ENCODE measurements at places on chromosomes 13 and 19.

DNA sequence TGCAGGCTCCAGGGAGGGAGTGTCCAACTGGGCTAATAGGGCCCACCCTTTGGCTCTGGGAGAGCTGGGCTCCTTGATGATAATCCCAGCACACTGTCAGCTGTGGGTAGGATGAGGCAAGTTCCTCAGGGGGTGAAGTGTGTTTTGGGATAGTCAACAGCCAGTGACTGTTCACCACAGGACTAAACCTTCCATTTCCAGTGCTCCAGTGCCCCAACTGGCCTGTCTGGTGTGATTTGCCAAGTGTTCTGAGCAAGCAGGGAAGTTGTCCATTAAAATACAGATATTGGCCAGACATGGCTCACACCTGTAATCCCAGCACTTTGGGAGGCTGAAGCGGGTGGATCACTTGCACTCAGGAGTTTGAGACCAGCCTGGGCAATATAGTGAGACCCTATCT is 150.9 kb downstream of the TM9SF2 start:
- DNase-seq = no peak

DNA sequence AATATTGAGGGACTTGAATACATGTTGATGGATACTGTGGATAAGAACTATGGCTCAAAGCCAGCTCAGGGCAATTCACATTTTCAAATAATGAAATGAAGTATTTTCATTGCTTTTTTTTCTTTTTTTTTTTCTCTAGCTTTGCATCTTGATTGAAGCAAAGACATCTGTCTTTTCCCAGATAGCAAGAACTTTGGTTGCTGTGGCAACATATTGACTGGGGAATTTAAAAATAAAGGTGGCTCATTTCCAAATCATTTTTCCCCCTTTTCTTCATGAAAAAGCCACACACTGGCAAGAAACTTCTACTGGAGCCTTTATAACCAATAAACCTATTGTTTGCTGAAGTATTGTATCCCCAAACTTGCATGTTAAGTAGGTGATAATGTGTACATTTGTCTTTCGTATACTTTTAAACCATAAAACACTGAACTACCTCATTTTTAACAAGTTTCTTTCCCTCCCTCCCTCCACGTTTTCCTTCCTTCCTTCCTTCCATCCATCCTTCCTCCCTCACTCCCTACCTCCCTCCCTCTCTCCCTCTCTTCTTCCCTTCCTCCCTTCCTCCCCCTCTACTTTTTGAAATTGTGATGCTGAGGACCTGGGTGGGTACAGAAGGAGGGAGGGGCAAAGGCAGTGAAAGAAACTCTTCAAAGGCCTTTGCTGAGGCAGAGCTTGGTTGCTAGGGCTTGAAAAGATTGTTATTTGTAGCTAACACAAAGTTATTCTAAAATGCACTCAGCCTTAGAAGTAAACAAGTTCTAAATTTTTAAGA is 343.5 kb upstream of the SPRY2 start:
- DNase-seq = no peak

DNA sequence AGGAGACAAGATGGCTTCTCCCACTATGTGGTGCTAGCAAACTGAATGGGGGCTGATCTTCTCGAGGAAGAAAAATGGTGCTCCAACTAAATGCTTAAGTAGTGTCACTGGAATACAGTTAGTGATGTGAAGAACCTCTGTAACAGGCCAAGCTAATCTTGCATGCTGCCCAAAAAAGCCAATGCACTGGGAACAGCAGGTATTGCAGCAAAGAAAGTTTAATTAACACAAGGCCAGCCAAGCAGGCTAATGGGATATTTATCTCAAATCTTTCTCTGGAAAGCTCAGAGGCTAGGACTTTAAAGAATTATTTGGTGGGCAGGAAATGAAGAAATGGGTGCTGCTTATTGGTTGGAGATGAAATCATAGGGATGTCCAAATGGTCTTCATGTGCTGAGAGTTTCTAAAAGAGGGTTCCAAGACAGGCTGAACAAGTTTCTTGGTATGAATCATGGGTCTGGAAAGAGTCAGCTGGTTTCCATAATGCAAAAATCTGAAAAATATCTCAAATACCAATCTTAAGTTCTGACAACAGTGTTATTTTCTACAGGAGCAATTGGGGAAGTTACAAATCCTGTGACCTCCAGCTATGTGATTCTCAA is 1550.5 kb downstream of the SLITRK5 start:
- DNase-seq = no peak

- DNase-seq = no peak
These were observed 5.2 kb downstream of the FAAP24 start for GRCh38 chr19:32977280-32977679.

DNA sequence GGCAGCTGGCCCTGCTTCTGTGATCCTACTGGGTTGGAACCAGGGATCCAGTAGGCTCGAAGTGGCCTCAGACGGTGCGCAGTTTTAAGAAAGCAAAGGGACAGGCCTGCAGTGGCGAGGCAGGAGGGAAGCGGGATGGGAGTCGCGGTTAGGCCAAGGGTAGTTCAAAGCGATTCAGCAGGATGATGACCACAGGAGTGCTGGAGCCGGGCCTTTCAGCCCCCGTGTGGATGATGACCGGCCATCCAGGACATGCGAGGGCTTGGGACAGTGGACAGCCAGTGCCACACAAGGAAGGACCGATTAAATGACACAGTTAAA is 854 bp downstream of the RNASEH2B start:
- DNase-seq = no peak

DNA sequence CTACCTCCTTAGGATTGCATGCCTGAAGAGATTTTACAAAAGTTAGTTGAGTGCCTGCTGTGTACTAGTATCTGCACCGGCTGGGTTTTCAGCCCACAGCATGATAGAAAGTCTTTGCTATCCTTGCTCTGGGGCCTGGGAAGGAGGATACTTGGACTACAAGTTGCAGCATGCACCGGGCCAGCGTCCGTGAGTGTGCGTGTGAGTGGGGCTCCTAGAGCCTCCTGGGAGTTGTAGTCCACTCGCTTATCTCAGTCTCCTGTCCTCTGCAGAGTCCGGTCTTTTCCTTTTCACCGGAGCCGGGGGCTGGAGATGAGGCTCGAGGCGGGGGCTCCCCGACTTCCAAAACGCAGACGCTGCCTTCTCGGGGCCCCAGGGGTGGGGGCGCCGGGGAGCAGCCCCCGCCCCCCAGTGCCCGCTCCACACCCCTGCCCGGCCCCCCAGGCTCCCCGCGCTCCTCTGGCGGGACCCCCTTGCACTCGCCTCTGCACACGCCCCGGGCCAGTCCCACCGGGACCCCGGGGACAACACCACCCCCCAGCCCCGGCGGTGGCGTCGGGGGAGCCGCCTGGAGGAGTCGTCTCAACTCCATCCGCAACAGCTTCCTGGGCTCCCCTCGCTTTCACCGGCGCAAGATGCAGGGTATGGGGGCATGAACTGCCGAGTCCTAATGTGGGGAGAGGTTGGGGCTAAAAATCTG is 20.6 kb downstream of the BRSK1 start:
- peak; percentile 72 for DNase-seq

GRCh38 chr13:111202745-111203144 is 87.6 kb downstream of the ARHGEF7 start:
- no peak for DNase-seq

GRCh38 chr13:96792736-96793403 is 201.4 kb downstream of the OXGR1 start:
- no peak for DNase-seq
